ENCODE measurements at places on chromosomes 12 and 14. TPM values are rescaled to one million over a fixed set of nuclear protein-coding genes. Genes with fewer than 3 reads are reported as not detected.

The SELPLG gene
- 7.7 TPM for total RNA-seq

The NPFF gene
- not detected for total RNA-seq

The PLEKHD1 gene
- 3.1 TPM for total RNA-seq

The MAP1LC3B2 gene
- total RNA-seq = 7.7 TPM

The LALBA gene
- not detected for total RNA-seq

The HRK gene
- 0.96 TPM for total RNA-seq

The PZP gene
- 2.6 TPM for total RNA-seq

The ASPG gene
- 12.5 TPM for total RNA-seq

The SERPINA12 gene
- not detected for total RNA-seq

The HCAR2 gene
- 7.2 TPM for total RNA-seq

The PSMA3 gene
- 41.7 TPM for total RNA-seq

The RNASE11 gene
- 1.2 TPM for total RNA-seq

The PGF gene
- total RNA-seq = 9.4 TPM

The SPIC gene
- 0.72 TPM for total RNA-seq

The SDR9C7 gene
- not detected for total RNA-seq

The GARIN6 gene
- 0.24 TPM for total RNA-seq

The FBRSL1 gene
- total RNA-seq = 7.5 TPM

The PTPN21 gene
- 15.4 TPM for total RNA-seq

The TAS2R7 gene
- total RNA-seq = 2.9 TPM

The C1S gene
- total RNA-seq = 201 TPM

The IL23A gene
- 6.0 TPM for total RNA-seq

The INHBC gene
- not detected for total RNA-seq

The MYF5 gene
- 7.5 TPM for total RNA-seq

The KRT73 gene
- not detected for total RNA-seq

The FOXM1 gene
- total RNA-seq = 7.5 TPM

The HOXC6 gene
- total RNA-seq = 4.1 TPM

The ANO2 gene
- 8.7 TPM for total RNA-seq

The KLRB1 gene
- total RNA-seq = not detected

The INF2 gene
- total RNA-seq = 25.5 TPM

The KRT82 gene
- 1.7 TPM for total RNA-seq

The TM7SF3 gene
- 45.3 TPM for total RNA-seq

The CCDC197 gene
- total RNA-seq = not detected

The ZBTB42 gene
- total RNA-seq = 3.9 TPM

Data from umbilical cord (tissue), 2 donors.